ENCODE measurements at places on chromosomes 11 and 22.

DNA sequence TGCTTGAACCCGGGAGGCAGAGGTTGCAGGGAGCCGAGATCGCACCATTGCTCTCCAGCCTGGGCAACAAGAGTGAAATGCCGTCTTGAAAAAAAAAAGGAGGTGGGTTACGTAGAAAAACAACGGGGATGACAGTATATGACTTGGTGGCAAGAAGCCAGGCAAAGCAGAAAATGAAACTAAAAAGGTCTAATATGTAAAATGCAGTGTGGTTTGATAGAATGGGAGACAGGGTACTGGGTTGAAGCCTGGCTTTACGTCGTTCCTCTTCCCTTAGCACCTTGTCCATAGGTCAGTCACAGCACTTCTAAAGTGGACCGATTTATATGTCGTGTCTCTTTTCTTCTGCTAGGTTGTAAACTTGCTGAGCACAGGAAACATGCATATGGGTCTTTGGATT, 274.9 kb upstream of the ZC3H12C start:
- no peak for DNase-seq

DNA sequence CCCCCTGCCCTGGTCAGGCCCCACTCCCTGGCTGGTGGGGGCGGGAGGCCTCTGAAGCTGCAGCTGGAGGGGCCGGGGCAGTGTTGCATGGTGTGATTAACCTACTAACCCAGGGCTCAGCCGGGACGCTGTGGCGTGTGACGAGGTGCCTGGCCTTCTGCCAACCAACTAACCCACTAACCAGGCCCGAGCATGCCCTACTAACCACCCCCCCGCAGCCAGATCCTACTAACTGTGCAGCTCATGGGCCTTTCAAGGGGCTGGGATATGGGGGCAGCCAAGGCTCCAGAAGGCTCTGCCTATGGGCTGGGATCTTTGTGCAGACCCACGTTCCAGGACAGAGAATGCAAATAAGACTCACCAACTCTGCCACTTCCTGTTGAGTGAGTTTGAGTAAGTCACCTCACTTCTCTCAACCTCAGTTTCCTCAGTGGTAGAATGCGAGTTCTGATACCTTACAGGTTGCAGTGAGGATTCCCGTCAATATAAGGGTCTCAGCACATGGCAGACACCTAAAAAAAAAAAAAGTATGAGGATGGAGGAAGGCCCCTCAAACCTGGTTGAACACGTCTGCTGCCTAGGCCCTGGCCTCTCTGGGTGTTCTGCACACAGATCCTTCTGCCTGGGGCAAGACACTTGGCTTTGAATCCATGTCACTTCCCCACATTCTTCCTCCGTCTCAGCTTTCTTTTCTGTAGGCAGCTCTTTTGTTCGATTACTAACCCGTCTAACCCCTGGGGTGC, 14.1 kb downstream of the MIAT start:
- DNase-seq, result no peak

DNA sequence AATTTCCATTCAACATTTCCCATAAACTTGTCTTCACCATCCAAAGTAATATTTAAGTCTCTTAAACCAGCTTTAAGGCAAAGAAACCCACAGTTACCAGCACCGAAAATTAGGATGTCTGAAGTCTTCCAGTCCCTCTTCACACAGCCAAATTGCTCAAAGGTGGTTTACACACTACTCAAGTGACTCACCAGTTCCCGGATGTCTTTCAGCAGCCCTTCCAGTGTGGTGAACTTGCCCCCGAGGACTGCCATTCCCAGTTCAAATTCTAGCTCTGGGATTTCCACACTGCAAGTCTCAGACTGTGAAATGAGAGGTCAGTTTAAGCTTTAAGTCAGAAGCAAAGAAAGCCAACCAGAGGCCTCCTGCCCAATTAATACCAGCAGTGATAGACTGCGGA, 5.1 kb downstream of the ZPR1 start:
- no peak for DNase-seq

GRCh38 chr11:119710417-119710816, 18.6 kb downstream of the NECTIN1 start:
- DNase-seq, result no peak

- no peak for DNase-seq
Measured at GRCh38 chr22:48523091-48523490, 1304.6 kb downstream of the BRD1 start.

GRCh38 chr22:22691716-22692701, 47.6 kb downstream of the GGTLC2 start:
- DNase-seq, result no peak

GRCh38 chr11:111166598-111166997, 78.9 kb upstream of the POU2AF2 start:
- DNase-seq, result no peak

DNA sequence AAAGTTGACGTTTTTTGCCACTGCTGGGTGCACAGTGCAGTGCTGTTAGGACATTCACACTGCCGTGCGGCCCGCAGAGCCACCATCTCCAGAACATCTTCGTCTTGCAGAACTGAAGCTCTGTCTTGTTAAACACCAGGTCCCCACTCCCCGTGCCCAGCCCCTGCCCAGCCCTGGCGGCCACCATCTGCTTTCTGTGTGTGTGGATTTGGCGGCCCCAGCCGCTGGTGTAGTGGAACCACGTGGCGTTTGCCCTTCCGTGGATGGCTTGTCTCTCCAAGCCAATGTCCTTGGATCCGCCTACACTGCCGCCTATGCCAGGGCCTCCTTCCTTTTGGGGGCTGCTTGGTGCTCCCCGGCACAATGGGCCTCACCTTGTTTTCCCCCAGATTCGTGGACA, 8.2 kb upstream of the MUC5AC start:
- no peak for DNase-seq

DNA sequence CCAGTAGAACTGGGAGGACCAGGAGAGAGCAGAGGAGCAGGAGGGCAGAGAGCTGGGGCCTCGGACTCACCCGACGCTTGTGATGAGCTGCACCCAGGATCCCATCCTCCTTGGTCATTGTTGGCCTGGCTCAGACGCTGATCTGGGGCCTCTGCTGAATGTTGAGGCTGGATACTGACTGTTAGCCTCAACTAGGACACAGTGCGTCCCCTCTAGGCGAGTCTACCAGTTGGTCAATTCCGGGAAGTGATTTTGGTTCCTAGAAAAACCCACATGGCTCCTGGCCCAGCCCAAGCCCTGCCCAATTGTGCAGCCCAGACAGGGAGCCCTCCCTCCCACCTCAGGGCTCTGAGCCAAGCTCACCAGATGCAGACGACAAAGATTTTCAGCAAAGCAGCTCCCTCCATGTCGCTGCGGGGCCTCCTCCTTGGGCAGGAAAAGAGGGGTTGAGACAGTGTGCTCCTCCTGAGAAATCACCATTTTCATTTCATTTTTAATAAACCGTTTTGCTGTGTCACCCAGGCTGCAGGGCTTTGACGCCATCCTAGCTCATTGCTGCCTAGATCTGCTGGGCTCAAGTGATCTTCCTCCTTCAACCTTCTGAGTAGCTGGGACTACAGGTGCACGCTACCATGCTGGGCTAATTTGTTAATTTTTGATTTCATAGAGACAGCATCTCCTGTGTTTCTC, at the start of gene APOL4:
Gene APOL4, minus strand, starts transcription at position 180 of the 690 bp plus-strand sequence. Its CDS starts 75 bp downstream, at position 105.
- DNase-seq, result no peak

GRCh38 chr22:30150212-30150611, 69.9 kb downstream of the HORMAD2 start:
- no peak for DNase-seq

DNA sequence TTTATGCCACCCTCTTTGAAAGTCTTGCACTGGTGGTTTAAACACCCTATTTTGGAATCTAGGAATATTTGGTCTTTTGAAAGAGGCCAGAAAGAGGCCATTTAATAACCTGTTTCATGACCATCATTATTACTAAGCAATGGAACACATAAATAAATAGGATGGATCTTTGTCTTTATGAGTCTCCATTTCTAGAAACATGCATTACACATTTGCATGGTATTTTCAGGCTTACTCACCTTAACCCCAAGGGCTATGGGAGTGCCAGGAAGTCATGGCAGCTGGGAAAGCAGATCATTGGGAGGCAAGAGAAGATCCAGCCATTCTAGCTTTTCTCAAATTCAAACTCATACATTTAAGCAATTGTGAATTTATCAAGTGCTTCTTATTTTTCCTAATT, 185.8 kb upstream of the POU2AF2 start:
- DNase-seq, result no peak

DNA sequence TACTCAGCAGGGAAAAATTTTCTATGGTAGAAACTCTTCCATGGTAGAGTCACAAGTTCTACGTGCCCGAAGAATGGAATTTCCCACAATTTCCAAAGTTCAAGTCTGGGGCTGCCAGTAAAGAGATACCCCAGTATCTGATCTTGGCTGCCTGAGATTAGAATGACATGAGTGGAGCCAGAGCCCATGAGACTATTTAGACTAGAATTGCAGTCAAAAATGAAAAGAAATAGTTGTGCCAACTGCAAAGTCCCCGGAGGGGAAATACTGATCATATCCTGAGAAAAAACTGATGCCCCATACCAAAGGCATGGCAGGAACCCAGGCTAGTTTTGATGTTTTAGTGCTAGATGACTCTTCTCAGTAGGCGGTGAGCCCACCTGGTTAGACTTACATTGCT, 11.2 kb downstream of the MAJIN start:
- no peak for DNase-seq

- no peak for DNase-seq
Measured at GRCh38 chr11:115334932-115335788, 169.1 kb downstream of the CADM1 start.

GRCh38 chr11:100674212-100674611, 12.9 kb upstream of the ARHGAP42 start:
- no peak for DNase-seq

GRCh38 chr22:42347281-42347824, 76.9 kb upstream of the TCF20 start:
- no peak for DNase-seq

GRCh38 chr11:472272-472671, 22.2 kb downstream of the PTDSS2 start:
- DNase-seq, result no peak

- DNase-seq, result no peak
Measured at GRCh38 chr22:43011079-43011478, 3.9 kb downstream of the PACSIN2 start.

- no peak for DNase-seq
Measured at GRCh38 chr22:19810381-19811201, 44.1 kb downstream of the GNB1L start.

- DNase-seq, result no peak
Measured at GRCh38 chr22:46002757-46003270, 25.9 kb upstream of the WNT7B start.

DNA sequence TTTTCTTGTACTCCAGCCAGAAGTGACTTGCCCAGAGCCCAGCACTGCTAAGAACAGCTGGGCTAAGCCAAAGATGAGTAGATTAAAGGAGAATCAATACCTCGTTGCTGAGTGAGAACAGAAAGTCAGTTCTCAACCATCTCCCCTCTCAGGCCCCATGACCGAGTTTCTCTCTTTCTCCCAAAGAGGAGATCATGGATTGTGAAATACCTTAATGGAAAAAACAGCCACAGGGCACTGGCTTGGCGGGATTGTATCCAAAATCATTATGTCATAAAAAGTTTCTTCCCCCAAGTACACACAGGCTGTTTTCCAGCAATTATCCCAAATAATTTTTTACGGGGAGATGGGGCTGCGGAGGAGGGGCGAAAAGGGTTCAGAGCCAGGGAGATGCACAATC, 111.8 kb upstream of the TMEM45B start:
- DNase-seq, result no peak

GRCh38 chr11:12164061-12165014, 53.9 kb downstream of the MICAL2 start:
- DNase-seq, result no peak

- DNase-seq, result no peak
Measured at GRCh38 chr11:116232364-116232828, 540.4 kb downstream of the BUD13 start.

GRCh38 chr11:131190446-131190845, 180.0 kb upstream of the NTM start:
- DNase-seq, result no peak

DNA sequence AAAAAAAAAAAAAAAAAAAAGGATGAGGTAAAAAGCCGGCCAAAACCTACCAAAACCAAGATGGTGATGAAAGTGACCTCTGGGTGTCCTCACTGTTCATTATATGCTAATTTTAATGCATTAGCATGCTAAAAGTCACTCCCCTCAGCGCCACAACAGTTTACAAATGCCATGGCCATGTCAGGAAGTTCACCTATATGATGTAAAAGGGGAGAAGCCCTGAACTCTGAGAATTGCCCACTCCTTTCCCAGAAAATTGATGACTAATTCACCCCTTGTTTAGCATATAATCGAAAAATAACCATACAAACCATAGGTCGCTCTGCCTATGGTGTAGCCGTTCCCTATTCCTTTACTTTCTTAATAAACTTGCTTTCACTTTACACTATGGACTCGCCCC, 11.1 kb downstream of the C11orf96 start:
- no peak for DNase-seq

Measured in stimulated activated CD8-positive, alpha-beta memory T cell treated with anti-CD3 and anti-CD28 coated beads, Interleukin-7, amount 100 ng/mL, for 1 hour (primary cell).